ENCODE measurements at places on chromosomes 1 and 21.
A peak's percentile ranks its signal among the peaks of the same experiment; 100 is the strongest.

- DNase-seq: no peak
These were observed 17.0 kb downstream of the MARK1 start for GRCh38 chr1:220544901-220545303.

- DNase-seq: peak; percentile 52
These were observed 8.0 kb upstream of the MACF1 start for GRCh38 chr1:39196244-39197215.

DNA sequence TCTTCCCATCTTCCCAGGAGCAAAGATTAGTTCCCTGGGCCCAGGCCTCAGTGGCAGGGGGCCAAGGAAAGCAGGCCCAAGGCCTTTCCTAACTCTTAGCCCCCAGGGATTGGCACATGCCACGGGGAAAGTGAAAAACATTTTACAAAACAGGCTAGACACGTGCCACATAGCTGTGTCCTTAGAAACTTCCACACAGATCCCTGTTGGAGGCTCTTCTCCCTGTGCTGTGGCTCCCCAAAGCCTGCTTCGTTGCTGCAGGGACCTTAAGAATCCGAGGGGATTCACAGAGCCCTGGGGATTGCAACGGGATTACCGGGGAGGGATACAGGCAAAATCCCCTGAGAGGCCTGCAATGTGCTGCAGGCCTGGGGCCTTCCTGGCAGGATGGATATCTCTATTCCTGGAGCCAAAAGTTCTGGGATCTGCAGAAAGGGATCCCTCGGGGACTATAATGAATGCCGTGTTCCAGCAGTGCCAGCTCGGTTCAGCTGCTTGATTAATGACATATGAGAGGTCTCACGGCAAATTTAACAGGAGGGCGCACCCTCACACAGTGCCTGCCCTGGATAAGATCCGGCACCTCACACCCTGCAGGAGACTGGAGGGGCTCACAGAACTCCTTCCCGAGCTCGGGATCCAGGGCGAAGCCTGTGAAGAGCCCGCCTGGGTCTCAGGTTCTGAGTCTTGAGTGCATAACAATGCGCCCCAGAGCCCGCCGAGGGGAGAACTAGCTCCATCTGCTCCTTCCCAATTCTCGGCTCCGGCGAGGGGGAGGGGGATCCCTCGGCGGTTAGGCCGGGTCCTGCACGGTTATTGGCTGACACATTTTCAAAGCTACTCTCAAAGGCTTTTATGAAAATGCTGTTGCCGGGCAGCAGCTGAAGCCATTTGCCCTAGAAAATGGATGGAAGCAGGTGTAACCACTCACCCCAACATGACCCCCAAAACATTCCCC, 15.3 kb upstream of the RGS8 start:
- DNase-seq: no peak

- DNase-seq: no peak
These were observed 119.1 kb upstream of the GRIK3 start for GRCh38 chr1:37153116-37154100.

DNA sequence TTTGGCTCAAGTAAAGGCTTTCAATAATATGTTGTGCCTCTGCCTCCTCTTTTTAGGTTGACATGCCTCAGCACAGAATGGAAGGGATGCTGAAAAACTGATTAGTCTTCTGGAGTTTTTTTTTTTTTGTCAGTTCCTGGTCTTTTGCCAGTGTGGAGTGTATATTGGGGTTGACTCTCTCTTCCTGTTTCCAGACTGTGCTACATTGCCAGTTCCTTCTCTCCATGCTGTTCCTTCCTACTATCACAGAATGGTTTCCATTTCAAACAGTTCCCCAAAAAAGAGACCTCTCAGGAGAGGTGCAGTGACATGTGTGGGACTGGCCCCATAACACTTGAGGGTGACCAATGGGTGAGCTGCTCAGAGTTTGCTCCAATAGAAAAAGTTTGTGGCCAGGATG, 101.7 kb upstream of the ETV3 start:
- DNase-seq: no peak

- DNase-seq: no peak
These were observed 235.2 kb downstream of the FAM72C start for GRCh38 chr1:143736562-143736961.

DNA sequence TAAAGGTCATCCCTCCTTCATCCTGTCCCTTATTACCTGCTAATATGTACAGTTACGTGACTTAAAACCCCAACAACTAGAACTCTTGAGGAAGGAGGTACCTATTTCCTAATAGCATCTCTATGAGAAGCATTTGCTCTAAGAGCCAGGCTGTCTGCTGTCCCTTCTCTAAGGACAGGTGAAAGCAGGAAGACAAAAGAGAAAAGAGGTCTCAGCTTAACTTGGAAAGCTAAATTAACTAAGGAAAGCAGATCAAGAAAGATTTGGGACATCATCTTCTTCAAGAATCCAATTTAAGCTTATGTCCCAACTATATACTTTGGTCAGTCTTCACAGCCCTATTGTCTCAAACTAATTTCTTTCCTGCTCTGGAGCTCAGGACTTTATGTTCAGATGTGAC, 2.9 kb downstream of the EGLN1 start:
- no peak for DNase-seq

DNA sequence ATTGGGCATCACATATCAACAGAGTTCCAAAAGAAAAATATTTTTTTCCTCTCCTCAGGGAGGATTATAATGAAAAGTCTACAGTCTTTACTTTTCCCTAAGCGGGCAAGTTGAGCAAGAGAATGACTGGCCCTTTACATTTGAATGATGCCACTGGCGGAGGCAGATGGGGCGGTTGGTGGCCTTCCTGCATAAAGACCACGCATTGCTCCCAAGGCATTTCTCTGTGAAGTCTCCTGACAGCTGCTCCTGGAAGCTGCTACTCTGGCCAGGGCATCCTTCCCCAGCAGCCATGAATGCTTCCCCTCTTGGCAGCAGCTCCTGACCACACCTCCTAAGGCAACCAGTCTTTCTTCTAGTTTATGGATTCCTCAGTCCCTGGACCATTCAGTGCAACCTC, 161.1 kb upstream of the RRP15 start:
- DNase-seq: no peak

DNA sequence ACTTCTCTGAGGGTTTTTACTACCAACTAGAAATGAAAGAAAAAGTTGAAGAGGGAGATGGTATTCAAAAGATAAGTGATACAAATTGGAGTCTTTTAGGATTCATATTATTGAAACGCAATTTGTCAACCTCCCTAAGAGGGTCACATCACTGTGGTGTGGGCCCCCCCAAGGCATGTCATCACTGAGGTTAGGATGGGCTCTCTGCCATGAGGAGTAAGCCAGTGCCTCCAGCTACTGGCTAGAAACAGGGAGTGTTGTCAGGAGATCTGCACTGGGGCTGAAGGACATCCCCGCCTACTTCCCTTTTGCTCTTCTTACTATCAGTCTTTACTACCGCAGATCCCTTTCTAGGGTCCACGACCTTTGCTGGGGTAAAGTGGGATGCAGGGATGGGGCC, 25.9 kb downstream of the ITSN1 start:
- DNase-seq: no peak

DNA sequence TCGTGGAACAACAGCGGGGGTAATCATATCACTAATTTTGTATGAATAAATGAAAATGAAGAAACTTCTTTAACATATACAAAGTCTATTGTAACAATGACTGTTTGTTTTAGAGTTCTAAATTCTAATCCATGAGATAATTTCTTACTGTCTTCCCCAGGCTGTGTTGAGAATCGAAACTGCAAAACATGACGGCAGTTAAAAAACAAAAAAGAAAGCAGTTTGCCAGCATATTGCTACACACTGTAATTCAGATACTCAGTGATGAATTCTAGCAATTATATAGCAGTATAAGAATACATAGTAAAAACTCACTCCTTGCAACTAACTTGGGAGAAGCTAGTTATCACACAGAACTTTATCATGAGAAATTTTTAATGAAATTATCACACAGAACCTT, 22.1 kb downstream of the INSL5 start:
- DNase-seq: no peak

- DNase-seq: no peak
These were observed 76.9 kb upstream of the LYST start for GRCh38 chr1:235943581-235944114.

- no peak for DNase-seq
These were observed 50.9 kb upstream of the AJAP1 start for GRCh38 chr1:4603295-4604110.

- peak; percentile 27 for DNase-seq
These were observed 269.4 kb downstream of the BACH1 start for GRCh38 chr21:29568020-29568697.

DNA sequence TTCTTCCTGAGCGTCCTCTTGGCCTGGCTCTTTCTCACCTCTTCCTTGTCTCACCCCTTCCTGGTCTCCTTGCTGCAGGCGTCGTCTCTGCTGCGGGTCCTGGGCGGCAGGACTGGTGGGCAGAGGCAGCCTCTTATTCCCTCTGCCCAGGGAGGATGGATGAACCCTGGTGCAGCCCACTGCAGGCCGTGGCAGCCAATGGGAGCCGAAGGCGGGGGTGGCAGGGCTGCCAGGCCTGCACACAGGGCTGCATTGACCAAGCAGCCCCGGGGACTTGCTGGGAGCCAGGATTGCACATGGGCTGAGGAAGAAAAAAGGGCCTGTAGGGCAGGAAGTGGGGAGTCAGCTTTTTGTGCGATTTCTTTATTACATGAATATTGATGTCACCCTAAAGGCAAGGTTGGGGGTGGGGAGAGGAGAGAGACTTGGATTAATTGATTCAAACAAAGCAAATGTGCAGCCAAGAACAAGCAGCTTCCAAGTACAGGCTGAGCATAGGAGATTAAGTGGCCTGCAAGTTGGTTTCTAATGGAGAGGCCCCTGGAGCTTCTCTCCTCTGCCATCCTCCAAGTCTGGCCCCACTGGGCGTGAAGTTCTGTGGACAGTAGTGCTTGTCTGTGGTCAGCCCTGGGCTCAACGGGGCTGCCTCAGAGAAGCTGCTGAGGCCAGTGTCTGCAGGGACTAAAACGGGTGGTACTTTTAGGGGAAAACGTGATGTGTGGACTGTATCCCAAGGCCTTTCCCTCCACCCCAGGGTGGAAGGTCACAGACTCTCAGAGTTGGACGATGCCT, at the start of gene S100B:
Gene S100B (minus strand): TSS at position 108 of the 792 bp plus-strand sequence. CDS start 2,667 bp downstream, outside the sequence.
- peak; percentile 47 for DNase-seq

DNA sequence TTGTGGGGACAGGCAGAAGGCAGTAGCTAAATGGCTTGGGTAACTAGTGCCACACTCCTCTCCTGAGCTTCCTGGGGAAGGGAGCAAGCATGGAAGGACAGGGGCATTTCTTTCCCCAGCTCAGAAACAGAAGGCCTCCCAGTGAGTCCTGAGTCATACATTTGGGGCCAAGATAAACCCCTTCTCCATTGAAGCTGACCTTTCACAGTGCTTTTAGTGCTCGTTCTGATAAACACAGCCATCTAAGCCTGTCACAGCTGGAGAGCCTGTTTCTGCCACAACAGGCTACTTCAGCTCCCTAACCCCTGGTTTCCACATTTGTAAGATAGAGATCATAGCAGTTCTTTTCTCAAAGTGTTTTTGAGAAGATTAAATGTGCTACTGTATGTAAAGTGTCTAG, 374.0 kb downstream of the LMX1A start:
- DNase-seq: no peak

DNA sequence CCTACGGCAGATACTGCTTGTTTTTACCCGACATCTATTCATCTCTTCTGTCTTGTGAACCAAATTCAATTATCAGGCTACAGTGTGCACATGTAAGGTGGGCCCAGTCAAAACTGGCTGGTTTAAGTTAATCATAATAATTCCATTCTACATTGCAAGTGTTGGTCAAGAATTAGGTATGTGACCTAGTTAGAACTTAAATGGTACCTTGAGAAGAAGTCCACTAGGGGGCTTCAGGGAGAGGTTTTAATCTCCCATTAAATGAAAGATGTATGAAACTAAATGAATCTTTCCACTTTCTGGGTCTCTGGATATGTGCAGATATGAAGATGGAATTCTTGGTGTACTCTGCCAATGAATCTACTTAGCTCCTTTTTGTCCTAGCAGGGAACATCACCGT, 187.1 kb downstream of the CDC42BPA start:
- DNase-seq: no peak

- DNase-seq: no peak
These were observed 68.1 kb downstream of the URB2 start for GRCh38 chr1:229694053-229694693.

- DNase-seq: no peak
These were observed 164.6 kb upstream of the GJB5 start for GRCh38 chr1:34590211-34590623.

GRCh38 chr1:88983791-88984559, 8.5 kb downstream of the KYAT3 start:
- DNase-seq: peak; percentile 76

- DNase-seq: no peak
These were observed 71.1 kb upstream of the ERRFI1 start for GRCh38 chr1:8097077-8097799.

- DNase-seq: no peak
These were observed 97.1 kb downstream of the FASLG start for GRCh38 chr1:172756024-172756423.

- DNase-seq: peak; percentile 74
These were observed 20.7 kb downstream of the PLOD1 start for GRCh38 chr1:11955221-11955620.

DNA sequence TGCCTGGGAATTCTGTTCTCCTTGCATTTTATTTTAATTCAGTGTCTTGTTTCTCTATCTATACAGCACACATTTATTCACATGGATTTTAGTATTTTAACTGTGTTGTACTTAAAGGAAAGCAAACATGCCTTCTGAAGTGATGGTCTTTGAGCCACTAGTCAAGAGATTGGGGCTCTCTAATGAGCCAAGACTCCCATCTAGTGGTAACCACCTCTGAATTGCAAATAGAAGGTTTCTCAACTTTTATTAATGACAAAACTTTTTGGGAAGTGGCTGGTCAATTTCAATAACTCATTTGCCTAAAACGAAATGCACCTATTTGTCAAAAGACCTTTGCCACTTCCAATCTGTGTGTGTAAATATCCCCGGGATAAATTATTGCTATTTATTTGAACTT, 199.6 kb downstream of the LTN1 start:
- no peak for DNase-seq

GRCh38 chr1:40256401-40257084, 1.5 kb upstream of the ZMPSTE24 start:
- DNase-seq: no peak

GRCh38 chr1:183070923-183071618, 47.9 kb downstream of the LAMC1 start:
- no peak for DNase-seq

DNA sequence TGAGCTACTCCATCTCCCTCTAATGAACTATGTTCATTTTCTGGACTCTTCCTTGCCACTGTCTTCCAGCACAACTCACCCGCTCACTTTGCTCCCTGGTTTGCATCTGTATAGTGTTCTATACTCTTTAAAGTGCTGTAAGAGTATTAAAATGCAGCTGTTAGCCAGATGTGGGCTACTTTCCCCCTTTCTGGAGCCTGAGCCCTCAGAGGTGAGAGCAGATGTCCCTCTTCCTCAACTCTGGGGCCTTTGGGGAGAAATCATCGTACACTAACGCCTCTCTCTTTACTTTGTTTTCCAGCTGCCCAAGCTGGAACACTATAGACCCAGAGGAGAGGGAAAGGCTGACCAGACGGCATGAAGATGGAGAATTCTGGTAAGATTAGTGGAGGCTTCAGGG, 39.4 kb downstream of the CAPN2 start:
- DNase-seq: no peak

- no peak for DNase-seq
These were observed 10.6 kb downstream of the CSRP1 start for GRCh38 chr1:201496296-201496690.
